ENCODE measurements at places on chromosomes 7 and 10. TPM values are rescaled to one million over a fixed set of nuclear protein-coding genes. Genes with fewer than 3 reads are reported as not detected.
A peak's percentile ranks its signal among the peaks of the same experiment; 100 is the strongest.

The ANKRD61 gene
- 0.15 TPM for total RNA-seq

The LRRTM3 gene
- 2.5 TPM for total RNA-seq

- H3K27ac ChIP-seq, result no peak overlapping the region
- H3K27me3 ChIP-seq, result no peaks in the 10 kb centered on the region
- no peak for DNase-seq
- H3K36me3 ChIP-seq, result no peaks in the 10 kb centered on the region
These were observed 5.4 kb upstream of the FZD9 start for GRCh38 chr7:73427902-73428787.

- H3K27me3 ChIP-seq, result no peaks in the 10 kb centered on the region
- no peaks in the 10 kb centered on the region for H3K4me1 ChIP-seq
- no peak overlapping the region for H3K4me3 ChIP-seq
- no peaks in the 10 kb centered on the region for H3K36me3 ChIP-seq
- DNase-seq, result no peak
- no peak overlapping the region for H3K27ac ChIP-seq
These were observed 24.0 kb downstream of the VOPP1 start for GRCh38 chr7:55548295-55548731.

- no peak for DNase-seq
- H3K4me3 ChIP-seq, result no peak overlapping the region
- no peaks in the 10 kb centered on the region for H3K36me3 ChIP-seq
- H3K27me3 ChIP-seq, result no peaks in the 10 kb centered on the region
These were observed 129.7 kb downstream of the TMEM178B start for GRCh38 chr7:141203586-141203985.

DNA sequence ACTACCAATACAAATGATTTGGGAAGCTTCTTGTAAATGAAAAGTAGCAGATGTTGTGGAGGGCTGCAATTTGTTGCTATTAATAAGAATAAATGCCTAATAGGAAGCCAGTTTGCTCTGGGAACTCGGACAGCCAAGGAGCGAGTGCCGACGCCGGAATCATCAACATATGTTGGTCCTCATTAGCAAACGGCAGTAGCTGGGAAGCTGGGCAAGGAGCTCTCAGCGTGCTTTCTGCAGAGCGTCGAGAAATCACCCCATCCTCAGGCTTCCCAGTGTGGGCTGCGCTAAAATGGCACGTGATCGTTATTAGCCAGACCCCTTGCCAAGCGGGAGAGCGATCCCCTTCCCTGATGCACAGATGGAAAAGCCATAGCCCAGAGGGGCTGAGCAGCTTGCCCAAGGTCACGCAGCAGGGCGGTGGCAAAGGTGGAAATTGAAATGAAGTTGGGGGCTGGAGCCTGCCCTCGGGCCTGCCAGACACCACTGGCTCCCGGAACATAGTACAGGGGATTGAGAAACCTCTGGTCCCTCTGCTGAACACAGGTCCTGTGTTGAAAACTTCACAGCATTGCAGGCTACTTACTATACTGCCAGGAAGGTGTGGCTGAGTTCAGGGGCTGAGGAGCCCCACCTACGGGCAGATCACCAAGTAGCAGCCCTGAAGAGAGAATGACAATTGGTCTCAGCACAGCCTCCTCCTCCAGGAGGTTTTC is 326.9 kb downstream of the PLXNA4 start:
- no peak overlapping the region for H3K27ac ChIP-seq
- H3K27me3 ChIP-seq, result no peaks in the 10 kb centered on the region
- no peaks in the 10 kb centered on the region for H3K36me3 ChIP-seq
- peak; percentile 40 for DNase-seq
- H3K4me3 ChIP-seq, result no peak overlapping the region

DNA sequence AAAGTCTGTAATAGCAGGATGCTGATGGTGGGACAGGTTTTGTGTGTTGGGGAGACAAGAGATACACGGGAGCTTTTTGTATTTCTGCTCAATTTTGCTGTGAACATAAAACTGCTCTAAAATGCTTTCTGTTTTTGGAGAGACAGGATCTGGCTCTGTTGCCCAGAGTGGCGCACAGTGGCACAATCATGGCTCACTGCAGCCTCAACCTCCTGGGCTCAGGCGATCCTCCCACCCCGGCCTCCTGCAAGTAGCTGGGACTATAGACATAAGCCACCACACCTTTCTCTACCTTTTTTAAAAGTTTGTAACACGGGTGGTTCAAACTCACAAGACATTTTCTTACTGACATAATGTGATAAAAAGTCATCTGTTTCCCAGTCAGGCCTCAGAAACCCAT is 14.3 kb downstream of the CREB3L2 start:
- no peak for DNase-seq
- H3K4me3 ChIP-seq, result no peak overlapping the region
- H3K4me1 ChIP-seq, result peaks cover 37% of the 10 kb centered on the region
- H3K27ac ChIP-seq, result peak overlapping the region; percentile 39
- H3K27me3 ChIP-seq, result no peaks in the 10 kb centered on the region
- H3K36me3 ChIP-seq, result no peaks in the 10 kb centered on the region

GRCh38 chr7:143145-143751 is 49.1 kb upstream of the FAM20C start:
- peaks cover 7% of the 10 kb centered on the region for H3K4me1 ChIP-seq
- no peak for DNase-seq
- no peak overlapping the region for H3K4me3 ChIP-seq
- no peaks in the 10 kb centered on the region for H3K36me3 ChIP-seq

DNA sequence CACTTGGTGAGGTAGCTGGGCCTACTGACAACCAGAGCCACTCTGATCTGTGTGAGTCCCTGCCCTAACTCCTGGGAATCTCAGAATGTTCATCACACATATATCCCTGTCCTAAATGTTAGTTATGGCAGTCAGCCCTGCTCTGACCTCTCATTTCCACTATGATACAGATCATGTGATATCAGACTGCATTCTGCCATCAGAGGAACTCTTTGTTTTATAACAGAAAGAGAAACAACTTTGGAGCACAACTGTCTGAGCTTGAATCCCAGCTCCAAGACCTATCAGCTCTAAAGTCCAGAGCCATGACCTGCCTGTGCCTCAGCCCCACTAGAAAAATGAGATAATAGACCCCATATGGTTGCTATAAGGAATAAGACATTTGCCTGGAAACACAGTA is 54.6 kb upstream of the ABCB4 start:
- no peaks in the 10 kb centered on the region for H3K36me3 ChIP-seq
- DNase-seq, result no peak
- peaks cover 4% of the 10 kb centered on the region for H3K4me1 ChIP-seq
- no peak overlapping the region for H3K4me3 ChIP-seq

DNA sequence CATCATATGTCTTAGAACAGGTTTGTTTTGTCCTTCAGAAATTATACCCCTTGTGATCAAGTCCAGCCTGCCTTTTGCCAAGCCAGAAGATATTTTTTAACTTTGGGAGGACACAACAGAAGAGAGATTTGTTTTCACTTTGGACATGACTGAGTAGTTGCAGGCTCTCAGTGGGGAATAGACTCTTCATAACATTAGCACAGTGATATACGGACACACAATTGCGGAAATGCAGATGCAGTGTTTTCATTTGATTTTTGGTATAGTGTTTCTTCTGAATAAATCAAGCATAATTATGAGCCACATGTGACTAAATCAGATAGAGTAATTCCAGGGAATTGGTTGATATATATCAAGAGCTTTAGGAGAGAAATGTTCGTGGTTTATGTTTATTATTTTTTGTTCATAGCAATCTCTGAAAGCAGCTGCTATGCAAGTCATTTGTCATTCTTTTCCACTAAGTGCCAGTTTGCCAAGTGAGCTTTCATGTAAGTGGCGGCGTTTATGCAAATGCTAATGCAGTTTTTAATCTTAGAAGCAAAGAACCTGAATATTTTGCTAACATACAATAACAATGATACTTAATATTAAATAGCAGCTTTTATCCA is 69.6 kb upstream of the HDAC9 start:
- peaks cover 16% of the 10 kb centered on the region for H3K4me1 ChIP-seq
- no peaks in the 10 kb centered on the region for H3K27me3 ChIP-seq
- H3K27ac ChIP-seq, result no peak overlapping the region
- H3K4me3 ChIP-seq, result no peak overlapping the region
